ENCODE measurements at places on chromosomes 1 and 21. TPM values are rescaled to one million over a fixed set of nuclear protein-coding genes. Genes with fewer than 3 reads are reported as not detected.

DNA sequence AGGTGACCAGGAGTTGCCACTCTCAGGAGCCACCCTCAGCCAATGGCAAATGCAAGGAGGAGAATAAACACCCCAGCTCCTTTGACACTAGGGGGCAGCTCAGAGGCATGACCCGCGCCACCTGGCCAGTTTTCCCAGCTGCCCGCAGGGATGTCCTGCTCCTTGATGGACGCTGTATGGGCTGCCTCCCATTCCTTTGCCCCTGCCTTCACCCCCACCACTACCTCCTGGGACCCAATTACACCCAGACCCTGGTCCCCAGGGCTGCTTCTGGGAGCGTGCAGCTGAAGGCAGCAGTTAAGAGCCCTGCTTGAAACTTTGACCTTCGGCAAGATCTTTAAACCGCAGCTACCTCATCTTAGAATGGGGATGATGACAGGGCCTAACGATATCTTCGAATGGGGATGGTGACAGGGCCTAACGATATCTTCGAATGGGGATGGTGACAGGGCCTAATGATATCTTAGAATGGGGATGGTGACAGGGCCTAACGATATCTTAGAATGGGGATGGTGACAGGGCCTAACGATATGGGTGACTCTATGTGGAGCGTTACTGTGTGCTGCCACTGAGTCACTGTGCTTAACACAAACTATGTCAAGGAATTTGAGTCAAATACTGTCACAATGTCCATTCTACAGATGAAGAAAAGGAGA lies 163.0 kb upstream of the KAZN start:
- no peak for DNase-seq

The MYBPH gene
- not detected for total RNA-seq

The POU3F1 gene
- 9.4 TPM for total RNA-seq

DNA sequence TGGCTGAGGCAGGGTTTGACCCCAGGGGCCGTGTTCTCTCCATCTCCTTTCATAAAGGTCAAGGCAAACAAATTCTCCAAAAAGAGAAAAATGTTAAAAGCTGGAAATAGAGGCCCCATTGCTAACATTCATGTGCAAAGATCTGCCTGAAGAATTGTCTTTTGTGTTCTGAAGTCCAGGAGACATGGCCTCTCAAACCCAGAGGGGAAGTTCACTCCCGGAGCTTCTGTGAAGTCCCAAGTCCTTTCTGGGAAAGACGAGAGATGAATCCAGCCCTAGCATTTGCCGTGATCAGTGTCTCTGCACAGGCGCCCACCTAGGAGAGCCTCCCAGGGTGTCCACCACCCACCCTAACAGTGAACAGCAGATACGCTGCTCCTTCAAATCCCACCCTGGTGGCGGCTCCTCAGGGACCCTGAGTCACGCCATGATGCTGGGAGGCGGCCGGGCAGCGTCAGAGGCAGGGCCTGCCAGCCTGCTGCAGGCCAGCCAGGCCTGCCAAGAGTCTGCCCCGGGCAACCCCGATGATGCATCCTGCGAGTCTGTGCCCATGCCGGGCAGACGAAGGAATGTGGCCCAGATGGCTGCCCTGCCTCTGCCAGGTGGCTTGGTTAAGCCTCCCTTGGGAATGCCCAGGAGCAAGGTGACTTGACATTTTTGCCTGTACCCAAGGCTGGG lies 5.2 kb upstream of the C2CD2 start:
- DNase-seq, result no peak

- no peak for DNase-seq
These were observed 3901.8 kb downstream of the SRGAP2C start for GRCh38 chr1:125086611-125087010.

DNA sequence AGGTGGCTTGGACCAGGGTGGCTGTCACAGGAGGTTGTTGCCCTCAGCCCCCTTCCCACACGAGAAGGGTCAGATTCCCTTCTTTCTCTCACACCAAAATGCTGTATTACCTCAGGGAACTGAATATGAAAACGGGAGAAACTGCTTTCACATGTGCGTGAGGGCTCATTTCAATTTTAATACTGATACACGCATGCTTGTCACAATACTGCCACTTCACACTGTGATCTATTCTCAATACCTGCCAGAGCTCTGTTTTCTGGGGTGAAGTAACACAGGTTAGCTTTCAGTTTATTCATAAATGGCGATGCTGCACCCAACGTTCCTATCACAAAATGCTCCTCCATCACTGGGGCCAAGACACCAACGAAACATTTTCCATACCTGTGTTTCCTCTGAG lies 181.8 kb downstream of the APP start:
- no peak for DNase-seq

- DNase-seq, result peak; percentile 32
These were observed 486 bp downstream of the SLC27A3 start for GRCh38 chr1:153775458-153776327.

DNA sequence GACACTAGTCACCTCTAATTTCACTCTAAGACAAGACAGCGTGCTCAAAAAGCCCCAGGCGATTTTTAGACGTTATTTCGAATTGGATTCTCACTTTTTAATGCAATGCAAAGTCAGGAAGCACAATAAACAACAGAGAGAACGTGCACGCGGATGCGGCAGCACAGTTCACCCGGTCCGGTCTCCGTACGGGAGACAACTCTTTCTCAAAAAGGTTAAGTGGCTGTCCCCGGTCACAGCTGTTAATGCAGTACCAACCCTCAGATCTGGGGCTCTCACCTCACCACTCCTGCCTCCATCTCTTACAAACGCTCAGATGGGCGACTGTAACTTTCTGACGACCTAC lies 1.2 kb downstream of the HP1BP3 start:
- no peak for DNase-seq

The SELP gene
- 0.16 TPM for total RNA-seq

Data from occipital lobe (tissue), 3 donors.